ENCODE measurements at places on chromosomes 5 and 9.

- no peak overlapping the region for H3K4me3 ChIP-seq
- no peaks in the 10 kb centered on the region for H3K4me1 ChIP-seq
- H3K36me3 ChIP-seq: no peaks in the 10 kb centered on the region
- no peak for DNase-seq
These were observed 96.7 kb upstream of the PCA3 start for GRCh38 chr9:76667521-76667957.

DNA sequence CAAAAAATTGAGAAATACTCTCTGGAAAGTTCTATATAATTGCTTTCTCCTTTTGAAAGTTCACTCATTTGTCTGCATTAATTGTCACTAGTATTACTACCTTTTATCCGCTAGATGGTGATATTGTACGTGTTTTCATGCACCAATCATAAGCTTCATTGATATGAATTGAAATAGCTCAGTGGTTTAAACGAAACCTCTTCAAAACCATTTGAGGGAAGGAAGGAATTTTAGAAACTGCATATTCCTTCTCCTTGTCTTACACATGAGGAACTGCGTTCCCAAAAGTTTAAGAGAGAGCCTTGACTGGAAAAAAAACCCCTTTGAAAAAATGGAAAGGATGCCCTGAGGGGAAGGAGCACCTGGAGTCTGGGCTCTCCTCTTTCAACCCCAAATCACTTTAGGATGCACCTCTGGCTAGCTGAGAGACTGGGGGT lies 98.6 kb downstream of the YTHDC2 start:
- H3K4me3 ChIP-seq: no peak overlapping the region
- H3K36me3 ChIP-seq: no peaks in the 10 kb centered on the region
- DNase-seq: no peak
- no peaks in the 10 kb centered on the region for H3K4me1 ChIP-seq

DNA sequence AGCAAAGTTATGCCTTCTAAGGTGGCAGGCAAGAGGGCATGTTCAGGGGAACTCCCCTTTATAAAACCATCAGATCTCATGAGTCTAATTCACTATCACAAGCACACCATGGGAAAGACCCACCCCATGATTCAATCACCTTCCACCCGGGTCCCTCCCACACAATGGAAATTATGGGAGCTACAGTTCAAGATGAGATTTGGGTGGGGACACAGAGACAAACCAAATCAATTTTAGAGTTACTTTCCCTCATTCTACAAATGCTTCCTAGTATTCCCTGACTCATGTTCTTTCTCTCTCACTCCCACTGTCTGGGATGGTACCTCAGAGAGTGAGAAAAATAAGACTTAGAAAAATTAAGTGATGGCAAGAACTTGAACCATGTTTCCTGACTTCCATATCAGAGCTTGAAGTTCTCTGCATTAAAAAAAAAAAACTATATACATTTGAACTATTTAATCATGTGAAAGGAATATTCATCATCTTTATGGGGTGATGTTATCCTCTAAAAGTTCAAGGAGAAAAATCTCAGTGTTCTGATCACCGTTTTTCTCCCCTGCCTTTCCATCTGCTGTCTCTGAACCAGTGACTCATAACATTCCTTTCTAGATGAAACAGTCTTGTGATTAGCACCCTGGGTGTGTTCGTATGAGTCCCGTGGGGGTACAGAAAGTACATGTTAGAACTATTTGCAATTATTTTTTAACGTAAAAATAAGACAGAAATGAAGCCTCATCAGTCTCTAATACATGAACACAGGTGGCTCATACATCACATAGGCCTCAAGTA lies 282.9 kb downstream of the SLF1 start:
- no peak overlapping the region for H3K4me3 ChIP-seq
- DNase-seq: no peak
- H3K27me3 ChIP-seq: no peaks in the 10 kb centered on the region
- no peaks in the 10 kb centered on the region for H3K36me3 ChIP-seq
- H3K4me1 ChIP-seq: no peaks in the 10 kb centered on the region

DNA sequence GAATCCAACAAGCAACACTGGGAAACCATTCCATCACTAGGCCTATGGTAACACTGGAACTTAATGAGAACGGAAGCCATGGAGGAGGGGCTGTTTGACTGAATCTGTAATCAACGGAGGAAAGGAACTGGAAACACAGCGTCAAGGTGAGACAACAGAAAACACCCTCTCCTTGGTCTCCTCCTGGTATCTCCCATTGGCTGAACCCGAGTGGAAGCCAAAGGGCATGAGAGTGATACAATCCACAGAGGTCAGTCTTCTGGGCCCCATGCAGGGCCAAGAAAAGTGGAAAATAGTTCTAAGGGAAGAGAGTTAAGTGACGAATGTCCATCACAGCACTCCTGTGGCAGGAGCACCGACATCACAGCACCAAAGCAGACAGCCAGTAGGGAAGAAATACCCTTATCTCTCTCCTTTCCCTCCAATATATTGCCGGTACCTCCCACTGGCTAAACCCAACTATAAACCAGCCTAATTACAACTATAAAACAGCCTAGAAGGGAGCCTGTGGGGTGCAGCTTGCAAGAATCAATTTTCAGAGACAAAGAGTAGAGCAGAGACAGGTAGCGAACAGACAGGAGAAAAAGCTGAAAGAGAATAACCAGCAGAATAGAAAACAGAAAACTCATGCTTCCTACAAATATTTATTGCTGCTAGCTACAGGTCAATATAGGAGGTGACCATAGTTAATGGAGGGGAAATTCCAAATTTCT lies 107.4 kb upstream of the IFNE start:
- H3K4me1 ChIP-seq: no peaks in the 10 kb centered on the region
- H3K36me3 ChIP-seq: no peaks in the 10 kb centered on the region
- H3K27ac ChIP-seq: no peak overlapping the region
- H3K27me3 ChIP-seq: peaks cover 3% of the 10 kb centered on the region

DNA sequence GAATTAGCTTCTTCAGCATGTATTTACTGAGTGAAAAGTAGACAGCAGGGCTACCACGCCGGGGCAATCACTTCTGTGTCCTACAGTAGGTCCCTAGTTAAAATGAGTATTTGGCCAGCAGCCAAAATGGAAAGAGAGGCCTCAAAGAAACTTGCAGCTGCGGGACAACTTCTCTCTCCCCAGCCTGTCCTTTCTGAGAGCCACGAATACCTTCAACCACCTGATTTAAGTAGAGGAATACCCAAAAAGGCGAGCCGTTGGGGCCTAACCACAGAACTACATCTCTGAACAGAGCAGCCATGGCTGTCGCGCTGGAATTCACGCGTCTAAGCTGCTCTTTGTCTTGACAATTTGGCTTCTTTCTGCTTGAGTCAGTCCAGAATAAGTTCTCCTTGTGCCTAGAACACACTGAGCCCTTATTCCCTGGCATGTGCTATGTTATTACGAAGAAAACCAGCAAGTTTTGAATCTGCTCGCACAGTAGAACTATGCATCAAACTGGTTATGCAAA lies 43.8 kb upstream of the GOLPH3 start:
- no peak for DNase-seq
- H3K27ac ChIP-seq: no peak overlapping the region
- no peaks in the 10 kb centered on the region for H3K4me1 ChIP-seq
- no peak overlapping the region for H3K4me3 ChIP-seq
- H3K27me3 ChIP-seq: no peaks in the 10 kb centered on the region
- no peaks in the 10 kb centered on the region for H3K36me3 ChIP-seq

GRCh38 chr9:73649552-73649951 lies 497.9 kb downstream of the ANXA1 start:
- no peak overlapping the region for H3K27ac ChIP-seq
- H3K36me3 ChIP-seq: no peaks in the 10 kb centered on the region
- no peaks in the 10 kb centered on the region for H3K4me1 ChIP-seq
- H3K27me3 ChIP-seq: no peaks in the 10 kb centered on the region

DNA sequence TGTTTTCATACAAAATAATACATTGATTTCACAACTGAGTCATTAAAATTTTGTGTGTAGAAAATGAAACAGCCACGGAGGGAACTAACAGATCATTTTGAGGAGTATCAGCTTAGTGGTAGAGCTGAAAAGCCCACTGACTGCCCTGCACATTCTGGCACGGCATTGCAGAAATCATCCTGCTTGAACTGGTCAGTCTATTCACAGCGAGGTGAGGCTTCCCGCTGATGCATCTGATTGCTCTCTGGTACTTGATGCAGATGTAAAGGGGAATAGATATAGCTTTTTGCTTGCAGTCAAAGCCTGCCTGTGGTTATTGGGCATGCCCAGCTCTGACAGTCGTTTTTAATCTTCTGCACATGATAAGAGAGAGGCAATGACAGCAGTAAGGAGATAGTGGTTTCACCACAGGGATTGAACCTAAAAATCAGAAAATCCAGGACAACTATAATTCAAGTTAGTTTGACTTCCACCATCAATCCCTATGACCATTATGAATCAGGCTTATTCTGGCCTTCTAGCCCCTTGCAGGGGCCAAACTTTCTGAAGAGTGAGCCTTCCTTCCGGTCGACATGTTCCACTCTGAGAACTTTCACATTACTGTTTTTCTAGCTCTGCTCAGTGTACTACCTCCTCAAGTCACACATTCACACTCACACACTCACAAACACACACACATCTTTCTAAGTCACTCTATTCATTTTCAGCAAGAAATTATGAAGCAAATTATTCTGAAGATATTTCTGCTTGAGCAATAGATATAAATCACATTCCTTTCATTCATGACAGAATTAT lies 782.8 kb upstream of the NUDT12 start:
- no peak overlapping the region for H3K4me3 ChIP-seq
- no peak for DNase-seq
- H3K4me1 ChIP-seq: no peaks in the 10 kb centered on the region
- no peaks in the 10 kb centered on the region for H3K36me3 ChIP-seq
- no peaks in the 10 kb centered on the region for H3K27me3 ChIP-seq
- H3K27ac ChIP-seq: no peak overlapping the region

- H3K27ac ChIP-seq: no peak overlapping the region
- DNase-seq: no peak
- no peak overlapping the region for H3K4me3 ChIP-seq
- H3K4me1 ChIP-seq: no peaks in the 10 kb centered on the region
These were observed 311.6 kb downstream of the PLK2 start for GRCh38 chr5:58148254-58148775.

GRCh38 chr9:134768332-134768708 lies 112.3 kb upstream of the FCN2 start:
- no peaks in the 10 kb centered on the region for H3K27me3 ChIP-seq
- no peak overlapping the region for H3K27ac ChIP-seq
- DNase-seq: no peak
- H3K4me3 ChIP-seq: no peak overlapping the region
- H3K4me1 ChIP-seq: peaks cover 31% of the 10 kb centered on the region

DNA sequence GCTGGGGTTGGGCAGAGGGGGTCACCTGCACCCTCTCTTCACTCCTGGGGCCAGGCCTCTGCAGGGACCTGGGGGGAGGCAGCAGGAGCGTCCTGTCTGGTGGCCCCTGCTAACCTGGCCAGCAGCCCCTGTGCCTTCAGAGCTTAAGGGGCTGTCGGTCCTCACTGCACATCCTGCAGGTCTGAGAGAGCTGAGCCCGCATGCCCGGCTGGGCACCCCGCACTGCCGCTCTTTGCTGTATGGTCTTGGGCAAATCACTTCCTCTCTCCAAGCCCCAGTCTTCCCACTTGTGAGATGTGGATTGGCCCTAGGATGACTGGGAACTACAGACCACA lies 7.9 kb downstream of the FLT4 start:
- no peak overlapping the region for H3K4me3 ChIP-seq
- no peaks in the 10 kb centered on the region for H3K27me3 ChIP-seq
- H3K36me3 ChIP-seq: no peaks in the 10 kb centered on the region
- DNase-seq: no peak
- H3K4me1 ChIP-seq: no peaks in the 10 kb centered on the region
- no peak overlapping the region for H3K27ac ChIP-seq

DNA sequence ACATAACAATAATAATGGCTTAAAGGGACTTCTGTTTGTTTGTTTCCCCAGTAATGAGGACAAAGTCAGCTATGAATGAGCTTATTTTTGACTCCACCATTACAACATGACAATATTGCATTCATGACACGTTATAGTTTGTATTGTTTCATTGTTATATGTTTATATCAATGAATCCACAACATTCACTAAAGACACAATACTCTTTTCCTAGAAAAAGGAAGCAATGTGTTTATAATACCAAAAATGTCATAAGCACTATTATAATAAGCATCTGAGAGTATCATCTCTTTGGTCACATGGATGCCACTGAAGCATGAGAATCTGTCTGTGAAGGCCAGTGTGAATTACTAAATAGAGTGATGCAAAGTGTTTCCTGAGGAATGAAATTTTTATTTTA lies 1026.9 kb upstream of the C9orf72 start:
- H3K27ac ChIP-seq: no peak overlapping the region
- no peaks in the 10 kb centered on the region for H3K27me3 ChIP-seq
- H3K4me3 ChIP-seq: no peak overlapping the region
- H3K4me1 ChIP-seq: no peaks in the 10 kb centered on the region
- no peak for DNase-seq

DNA sequence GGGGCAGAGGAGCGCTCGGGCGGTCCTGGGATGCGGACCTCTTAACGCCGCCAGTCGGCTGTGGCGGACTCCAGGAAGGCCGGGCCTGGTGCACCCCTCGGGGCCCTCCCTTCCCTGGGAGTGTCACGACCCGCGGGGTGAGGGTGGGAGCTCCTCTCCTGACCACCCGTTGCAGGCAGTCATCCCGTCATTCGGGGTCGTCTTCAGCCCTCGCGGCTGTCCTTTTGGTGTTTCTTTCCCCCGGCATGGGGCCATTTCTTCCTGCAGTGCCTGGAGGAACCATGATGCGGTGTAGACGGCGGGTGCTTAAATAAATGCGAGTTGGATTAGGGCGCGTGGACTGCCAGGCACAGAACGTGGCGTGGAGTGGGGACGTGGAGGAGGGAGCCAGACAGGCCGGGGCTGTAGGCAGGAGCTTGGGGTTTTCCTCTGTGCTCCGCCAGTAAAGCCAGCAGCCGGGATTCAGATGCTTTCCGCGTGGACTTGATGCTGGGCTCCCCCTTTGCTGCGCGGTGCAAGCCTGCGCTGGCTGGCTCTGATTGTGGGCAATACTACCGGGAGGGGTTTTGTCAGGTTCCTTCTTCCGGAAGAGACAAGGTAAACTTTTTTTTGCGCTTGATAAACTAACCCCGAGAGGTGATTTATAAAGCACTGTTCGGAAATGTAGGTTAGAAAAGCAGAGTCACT lies 868 bp downstream of the KDM4C start:
- DNase-seq: peak; percentile 83
- no peaks in the 10 kb centered on the region for H3K36me3 ChIP-seq
- H3K4me1 ChIP-seq: peaks cover 19% of the 10 kb centered on the region
- H3K4me3 ChIP-seq: peak overlapping the region; percentile 70

DNA sequence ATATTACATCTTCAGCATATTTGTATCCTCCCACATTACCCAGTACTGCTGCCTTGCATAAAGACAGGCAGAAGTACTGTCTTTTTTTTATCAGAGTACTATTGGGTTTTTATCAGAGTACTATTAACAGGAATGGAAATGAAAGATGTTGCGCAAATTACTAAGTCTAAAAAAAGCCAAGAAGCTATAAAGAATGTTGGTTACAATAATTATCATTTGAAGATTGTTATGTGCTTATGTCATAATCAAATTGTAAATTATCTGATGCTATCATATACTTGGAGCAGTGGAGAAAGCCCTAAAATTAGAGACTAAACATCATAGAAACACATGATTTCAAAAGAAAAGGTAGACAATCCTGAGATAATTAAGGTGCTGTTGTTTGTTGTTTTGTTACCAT lies 188.8 kb downstream of the CCDC192 start:
- no peak for DNase-seq
- no peaks in the 10 kb centered on the region for H3K36me3 ChIP-seq
- no peak overlapping the region for H3K27ac ChIP-seq
- no peak overlapping the region for H3K4me3 ChIP-seq

- no peaks in the 10 kb centered on the region for H3K36me3 ChIP-seq
- DNase-seq: peak; percentile 33
- peaks cover 12% of the 10 kb centered on the region for H3K27me3 ChIP-seq
- H3K4me3 ChIP-seq: peak within 1 kb of the TSS; percentile 45
These were observed at the start of gene GCNT4 for GRCh38 chr5:75052192-75053053. TSS of gene GCNT4 (minus strand) at chr5:75052558. CDS start at chr5:75030037, 22,521 bp downstream.
